Stimulated activated CD4-positive, alpha-beta T cell treated with anti-CD3 and anti-CD28 coated beads, Interleukin-12 subunit alpha, Interleukin-12 subunit beta, amount 100 ng/mL, for 4 hours (primary cell): ENCODE measurements at places on chromosomes 5 and 9.

DNA sequence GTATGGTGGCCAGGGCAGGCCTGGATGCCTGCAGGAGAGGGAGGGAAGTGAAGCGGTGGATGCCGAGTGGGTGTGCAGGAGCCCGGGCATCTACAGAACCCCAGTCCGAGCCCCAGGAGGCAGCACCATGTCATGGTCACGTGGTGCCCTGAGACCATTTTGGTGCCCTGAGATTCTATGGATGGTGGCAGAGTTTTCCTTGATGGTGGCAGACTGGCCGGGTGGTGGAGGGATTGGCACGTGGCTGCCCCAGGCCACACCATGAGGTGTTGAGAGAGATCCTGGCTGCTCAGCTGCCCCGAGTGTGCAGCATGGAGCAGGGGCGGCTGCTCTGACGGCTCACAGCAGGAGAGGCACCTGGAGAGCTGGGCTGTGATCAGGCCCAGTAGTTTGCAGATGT lies 52.3 kb downstream of the SYK start:
- DNase-seq, result no peak

- DNase-seq, result no peak
Observed at GRCh38 chr9:2210201-2210600, 195.1 kb downstream of the SMARCA2 start.

GRCh38 chr9:121282277-121283079 lies 14.5 kb downstream of the GSN start:
- no peak for DNase-seq

GRCh38 chr5:78280261-78280660 lies 14.2 kb downstream of the AP3B1 start:
- DNase-seq, result no peak

GRCh38 chr5:68041293-68041692 lies 174.3 kb upstream of the PIK3R1 start:
- DNase-seq, result no peak

- no peak for DNase-seq
Observed at GRCh38 chr9:69981686-69982445, 61.8 kb upstream of the MAMDC2 start.

DNA sequence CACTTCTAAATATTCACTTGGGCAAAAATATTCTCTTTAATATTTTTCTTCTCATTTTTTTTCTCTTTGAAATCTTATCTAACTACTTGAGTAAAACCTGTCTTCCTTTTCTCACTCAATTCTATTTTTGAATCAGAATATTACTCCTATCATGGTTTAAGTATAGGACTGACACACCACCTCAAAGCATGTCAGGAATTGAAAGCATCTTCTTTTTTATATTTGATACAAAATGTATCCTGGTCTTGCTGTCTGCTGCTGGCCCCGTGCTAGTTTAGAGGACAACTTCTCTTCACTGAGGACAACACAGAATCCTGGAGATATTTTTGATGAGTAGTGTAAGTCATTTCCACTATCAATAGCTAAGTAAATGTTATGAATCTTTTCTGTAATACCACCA lies 383.6 kb downstream of the GADD45G start:
- no peak for DNase-seq

DNA sequence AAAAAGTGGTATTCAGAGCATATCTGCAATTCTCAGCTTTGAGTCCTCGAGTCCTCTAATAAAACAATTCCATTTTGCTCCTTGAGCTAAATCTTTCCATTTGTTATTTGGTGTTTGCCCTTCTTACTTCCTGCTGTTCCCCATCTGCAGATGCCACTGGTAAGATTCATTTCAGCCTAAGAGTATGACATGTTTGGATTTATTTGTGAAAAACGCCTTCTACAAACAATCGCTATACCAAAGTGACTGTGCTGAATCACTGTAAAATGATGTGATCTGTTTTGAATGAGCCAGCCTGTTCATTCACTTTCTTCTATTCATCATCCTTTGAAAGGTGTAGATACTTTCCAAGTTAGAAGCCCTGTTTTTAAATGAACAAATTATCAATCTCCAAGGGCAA lies 27.7 kb downstream of the KCTD16 start:
- DNase-seq, result no peak

DNA sequence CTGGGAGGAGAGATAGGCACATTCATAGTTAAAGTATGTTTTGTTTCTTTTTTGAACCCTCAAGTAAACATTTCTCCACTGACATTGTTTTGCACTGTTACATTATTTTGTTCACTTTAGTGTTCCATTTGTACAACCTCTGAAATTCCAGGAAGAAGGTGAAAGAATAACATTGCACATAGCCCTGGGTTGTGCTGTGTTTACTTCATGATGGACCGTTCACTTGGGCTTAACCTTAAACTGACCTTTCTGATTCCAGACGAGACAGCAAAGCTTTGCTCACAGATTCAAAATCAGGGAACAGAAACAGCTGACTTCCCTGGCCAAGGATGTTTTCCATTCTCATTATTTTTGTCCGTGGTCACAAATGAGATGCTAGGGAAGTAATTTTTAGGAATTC lies 42.8 kb upstream of the GDNF start:
- DNase-seq, result no peak

GRCh38 chr5:145975361-145976066 lies 39.1 kb downstream of the SH3RF2 start:
- no peak for DNase-seq

DNA sequence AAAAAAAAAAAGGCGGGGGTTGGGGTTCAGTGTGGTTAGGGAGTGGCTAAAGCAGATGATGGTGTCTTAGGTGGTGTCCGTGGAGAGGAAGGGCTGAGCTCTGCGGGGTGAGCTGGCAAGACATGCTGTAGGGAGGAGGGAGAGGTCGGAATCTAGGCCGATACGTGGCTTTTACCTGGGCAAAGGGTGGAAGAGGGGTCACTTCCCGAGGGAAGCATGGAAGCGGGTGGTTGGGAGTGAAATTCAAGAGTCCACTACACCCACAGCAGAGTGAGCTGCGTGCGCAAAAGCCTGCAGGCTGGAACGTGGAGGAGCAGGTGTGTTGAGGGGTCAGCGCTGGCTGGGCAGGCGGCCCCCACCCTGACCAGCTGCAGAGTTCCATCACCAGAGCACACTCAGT lies 17.8 kb downstream of the TBC1D9B start:
- no peak for DNase-seq

GRCh38 chr5:65876496-65876895 lies 49.9 kb upstream of the ERBIN start:
- no peak for DNase-seq

- no peak for DNase-seq
Observed at GRCh38 chr5:116216246-116216645, 131.4 kb downstream of the COMMD10 start.

DNA sequence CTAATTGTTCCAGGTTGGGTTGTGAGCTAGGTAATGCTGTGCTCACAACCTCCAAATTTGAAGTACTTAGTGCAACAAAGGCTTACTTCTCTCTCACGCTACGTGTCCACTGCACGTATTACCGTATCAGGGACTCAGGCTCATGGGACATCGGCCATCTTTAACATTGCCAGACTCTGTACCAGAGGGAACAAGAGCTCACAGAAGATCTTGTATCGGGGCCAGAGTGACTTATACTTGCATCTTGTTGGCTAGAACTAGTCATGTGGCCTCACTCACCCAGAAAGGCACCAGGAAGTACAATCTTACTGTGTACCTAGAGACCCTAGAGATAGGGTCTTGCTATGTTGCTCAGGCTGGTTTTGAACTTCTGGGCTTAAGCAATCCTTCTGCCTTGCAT lies 81.1 kb upstream of the KLF9 start:
- no peak for DNase-seq

DNA sequence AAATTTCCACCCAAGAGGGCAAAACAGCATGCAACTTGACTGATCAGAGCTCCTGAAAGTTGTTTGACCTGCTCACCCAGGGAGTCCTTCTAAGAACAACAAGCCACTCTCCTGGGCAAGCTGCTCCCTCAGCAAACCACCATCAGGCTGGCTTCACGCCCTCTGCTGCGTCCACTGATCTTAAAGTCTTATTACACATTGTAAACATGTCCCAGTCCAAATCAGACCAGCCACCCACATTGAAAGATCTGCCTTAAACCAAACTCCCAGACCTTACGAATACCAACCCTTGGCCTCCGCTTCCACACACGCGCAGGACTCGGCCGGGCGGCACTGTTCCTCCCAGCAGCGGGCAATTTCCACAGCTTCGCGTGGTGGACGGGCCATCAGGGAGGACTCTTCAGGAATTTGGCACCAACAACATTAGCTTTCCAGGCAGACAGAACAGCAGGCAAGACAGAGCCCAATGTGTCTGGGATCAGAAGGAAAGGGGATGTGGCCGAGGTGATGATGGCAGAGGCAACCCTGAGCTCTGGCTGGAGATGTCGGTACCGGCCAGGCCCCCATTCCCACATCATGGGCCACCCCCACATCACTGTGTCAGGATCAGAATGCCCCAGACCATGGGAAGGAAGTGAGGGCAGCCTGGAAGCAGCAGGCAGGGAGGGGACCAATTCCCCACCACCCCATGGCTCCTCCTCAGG lies 56.8 kb downstream of the SEMA4D start:
- no peak for DNase-seq

DNA sequence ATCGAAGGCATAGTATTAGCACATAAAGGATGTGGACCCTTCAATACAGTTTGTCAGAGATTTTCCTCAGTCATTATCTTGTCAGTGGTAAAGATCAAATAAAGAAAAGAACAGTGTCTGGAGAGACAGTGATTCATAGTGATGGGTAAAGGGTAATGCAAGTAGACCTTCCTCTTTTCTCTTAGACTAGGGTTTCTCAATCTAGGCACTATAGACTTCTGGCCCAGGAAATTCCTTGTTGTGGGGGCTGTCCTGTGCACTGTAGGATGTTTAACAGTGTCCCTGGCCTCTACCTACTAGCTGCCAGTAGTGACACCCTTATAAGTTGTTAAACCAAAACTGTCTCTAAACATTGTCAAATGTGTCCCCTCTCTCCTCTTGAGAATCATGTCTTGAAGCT lies 6.9 kb downstream of the CAMK4 start:
- DNase-seq, result no peak

- DNase-seq, result no peak
Observed at GRCh38 chr5:4563400-4563799, 576.7 kb upstream of the ADAMTS16 start.

DNA sequence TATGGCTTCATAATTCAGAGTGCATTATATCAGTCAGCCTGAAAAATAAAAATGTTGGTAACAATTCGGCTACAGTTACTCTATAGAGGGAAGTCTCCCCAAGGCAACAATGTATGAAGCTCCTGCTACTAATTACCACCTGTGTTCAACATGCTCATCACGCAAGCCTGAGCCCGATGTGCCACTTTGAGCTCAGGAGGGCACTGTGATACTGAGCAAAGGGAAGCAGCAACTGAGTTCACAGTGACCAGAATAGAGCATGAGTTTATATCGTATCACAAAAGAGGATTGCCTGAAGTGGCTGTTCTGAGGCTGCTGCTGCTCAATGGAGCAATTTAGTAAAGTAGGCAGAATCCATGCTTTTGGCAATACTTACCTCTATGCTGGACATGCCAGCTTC lies 202.0 kb upstream of the HAPLN1 start:
- DNase-seq, result no peak

DNA sequence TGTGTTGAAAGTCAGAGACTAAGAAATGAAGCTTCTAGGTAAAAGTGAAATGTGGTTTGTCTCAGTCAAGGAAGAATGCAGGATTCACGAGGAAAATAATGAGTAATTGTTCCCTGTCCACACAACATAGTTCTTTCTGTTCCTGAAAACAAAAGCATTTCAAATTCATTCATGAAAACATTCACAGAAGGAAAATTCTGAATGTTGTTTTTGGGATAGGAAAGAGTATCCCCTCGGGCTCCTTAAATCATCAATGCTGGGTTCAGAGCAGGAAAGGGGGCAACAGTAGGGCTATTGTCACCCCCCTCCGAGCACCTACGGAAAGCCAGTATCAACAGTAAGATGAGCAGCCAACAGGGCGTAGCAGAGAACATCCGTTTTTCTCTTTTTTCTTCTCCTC lies 769.9 kb upstream of the ADAMTS16 start:
- DNase-seq, result no peak

DNA sequence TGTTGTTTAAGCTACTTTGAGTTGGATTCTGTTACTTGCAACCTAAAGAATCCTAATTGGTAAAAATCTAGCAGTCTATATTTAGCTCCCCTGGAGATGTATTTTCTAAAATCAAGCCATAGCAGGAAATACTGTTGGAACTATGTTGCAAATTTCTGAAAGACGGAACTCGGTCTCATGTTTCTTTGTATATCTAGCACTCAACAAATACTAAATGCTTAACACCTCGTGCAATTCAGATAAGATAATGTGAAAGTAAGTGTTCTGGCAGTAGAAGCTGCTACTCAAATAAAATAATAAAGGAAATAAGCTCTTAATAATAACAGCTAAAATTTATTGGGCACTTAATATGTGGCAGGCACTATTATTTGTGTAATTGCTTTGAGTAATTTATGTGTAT lies 10.9 kb upstream of the PRELID2 start:
- no peak for DNase-seq

- DNase-seq, result no peak
Observed at GRCh38 chr5:173290477-173291131, 37.6 kb downstream of the STC2 start.

DNA sequence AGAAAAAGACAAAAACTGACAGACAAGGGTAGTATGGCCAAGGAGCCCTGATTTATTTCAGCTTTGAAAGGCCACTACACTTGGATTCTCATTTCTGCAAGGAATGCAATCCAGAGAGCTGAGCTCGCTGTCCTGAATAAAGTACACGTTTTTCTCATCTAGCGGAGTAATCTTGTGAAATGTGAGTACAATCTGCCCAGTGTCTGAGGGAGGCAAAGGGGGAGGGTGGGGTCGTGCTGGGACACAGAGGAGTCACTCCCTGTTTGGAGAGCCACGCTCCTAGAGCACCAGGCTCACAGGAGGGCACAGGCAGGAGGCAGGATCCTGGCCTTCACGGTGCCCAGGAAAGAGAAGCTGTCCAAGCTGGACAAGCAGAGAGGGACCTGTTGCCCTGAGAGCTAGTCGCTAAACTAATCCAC lies 51.0 kb upstream of the IFNK start:
- DNase-seq, result no peak

DNA sequence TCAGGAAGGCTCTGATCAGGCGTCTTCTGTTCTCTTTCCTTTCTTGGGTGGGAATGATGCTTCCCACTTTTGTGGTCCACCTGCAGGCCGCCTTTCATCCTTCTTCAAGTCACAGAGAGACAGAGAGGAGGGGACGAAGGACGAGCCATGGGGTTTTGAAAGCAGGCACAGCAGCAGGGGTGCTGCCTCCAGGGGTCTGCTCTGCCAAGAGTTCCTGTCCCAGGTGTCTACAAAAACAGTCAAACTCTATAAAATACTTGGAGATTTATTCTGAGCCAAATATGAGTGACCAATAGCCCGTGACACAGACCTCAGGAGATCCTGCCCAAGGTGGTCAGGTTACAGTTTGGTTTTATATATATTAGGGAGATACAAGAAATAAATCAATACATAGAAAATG lies 34.5 kb upstream of the LCP2 start:
- DNase-seq, result no peak
